NCI-H2227 treated with DMSO at 0.1 percent for 48 hours (cell line): ENCODE measurements at places on chromosomes 12 and 14.

- no peak for DNase-seq
Observed at GRCh38 chr14:36747411-36748184, 85.9 kb downstream of the PAX9 start.

GRCh38 chr14:104813286-104813685 lies 12.4 kb downstream of the ZBTB42 start:
- no peak for DNase-seq

GRCh38 chr12:6891646-6892001 lies 13.0 kb upstream of the LRRC23 start:
- no peak for DNase-seq

DNA sequence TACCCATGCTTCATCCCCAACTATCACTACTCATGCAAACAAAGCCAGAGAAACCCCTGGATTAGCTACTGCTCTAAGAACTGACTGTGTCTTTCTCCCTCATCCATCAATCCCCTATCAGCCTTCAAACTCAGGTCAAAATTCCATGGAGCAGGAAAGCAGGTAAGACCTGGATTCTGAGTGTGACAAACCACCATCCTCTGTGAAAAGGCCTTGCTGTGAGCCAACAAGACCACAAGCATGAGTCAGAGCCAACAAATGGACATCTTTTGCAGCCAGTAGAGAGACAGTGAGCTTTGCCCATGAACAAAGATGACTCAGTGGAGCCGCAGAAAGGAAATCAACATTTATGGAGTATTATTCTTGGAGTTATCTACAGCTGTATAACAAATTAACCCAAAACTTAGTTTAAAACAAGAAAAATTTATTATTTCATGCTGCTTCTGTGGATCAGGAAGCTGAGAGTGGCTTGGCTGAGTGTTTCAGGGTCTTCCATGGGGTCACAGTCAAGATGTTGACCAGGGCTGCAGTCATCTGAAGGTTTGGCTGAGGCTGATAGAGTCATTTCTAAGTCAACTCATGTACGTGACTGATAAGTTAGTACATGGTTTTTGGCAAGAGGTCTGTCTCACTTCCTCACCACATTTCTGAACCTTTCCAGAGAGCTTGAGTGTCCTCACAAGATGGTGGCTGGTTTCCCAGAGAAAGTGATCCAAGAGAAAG lies 61.1 kb downstream of the PITPNM2 start:
- DNase-seq = no peak

DNA sequence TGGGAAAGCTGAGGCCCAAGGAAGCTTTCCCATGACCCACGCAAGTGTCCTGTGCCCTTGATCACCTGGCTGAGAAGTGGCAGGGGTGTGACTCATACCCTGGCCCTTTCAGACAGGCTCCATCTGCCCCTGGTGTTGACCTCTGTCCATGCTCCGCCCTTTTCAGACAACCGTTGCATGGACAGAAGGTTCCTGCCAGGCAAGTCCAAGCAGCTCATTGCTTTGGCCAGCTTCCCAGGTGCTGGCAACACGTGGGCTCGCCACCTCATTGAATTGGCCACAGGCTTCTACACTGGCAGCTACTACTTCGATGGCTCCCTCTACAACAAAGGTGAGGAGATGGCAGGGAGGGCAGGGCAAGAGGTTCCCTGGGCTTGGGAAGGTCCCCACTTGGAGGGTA lies 103.5 kb downstream of the WSCD2 start:
- no peak for DNase-seq

DNA sequence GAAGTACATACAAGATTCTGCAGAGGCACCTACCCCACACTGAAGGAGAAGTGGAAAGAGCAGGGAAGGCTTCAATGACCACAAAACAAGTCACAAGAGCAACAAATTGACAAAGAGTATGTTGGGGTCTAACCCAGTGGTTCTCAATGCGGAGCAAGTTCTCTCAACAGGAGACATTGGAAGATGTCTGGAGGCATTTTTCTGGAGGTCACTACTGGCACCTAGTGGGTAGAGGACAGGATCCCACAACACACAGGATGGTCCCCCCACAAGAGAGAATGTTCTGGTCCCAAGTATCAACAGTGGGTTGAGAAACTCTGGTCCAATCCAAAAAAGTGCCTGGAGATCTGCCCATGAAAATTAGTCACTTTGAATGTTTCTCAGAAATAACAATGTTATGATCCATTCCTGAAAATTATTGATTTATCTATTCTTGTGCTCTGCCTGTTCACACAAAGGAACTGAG lies 3.4 kb downstream of the SSH1 start:
- no peak for DNase-seq

- no peak for DNase-seq
Observed at GRCh38 chr12:31018790-31019505, 54.7 kb upstream of the DDX11 start.

DNA sequence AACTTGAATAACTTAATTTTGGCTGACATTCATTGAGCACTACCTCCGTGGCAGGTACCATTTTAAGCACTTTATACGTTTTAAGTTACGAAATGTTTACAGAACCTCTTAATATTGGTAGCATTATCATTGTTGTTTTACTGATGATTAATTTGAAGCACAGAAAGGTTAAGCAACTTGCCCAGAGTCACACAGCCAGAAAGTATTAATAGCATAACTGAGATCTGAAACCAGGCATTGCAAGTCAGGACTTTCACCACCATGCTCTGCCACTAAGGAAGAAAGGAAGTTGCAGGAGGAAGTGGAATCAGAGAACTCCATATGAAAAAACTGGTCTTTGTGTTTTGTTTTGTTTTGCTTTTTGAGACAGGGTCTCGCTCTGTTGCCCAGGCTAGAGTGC lies 28.2 kb upstream of the BCAT1 start:
- no peak for DNase-seq

DNA sequence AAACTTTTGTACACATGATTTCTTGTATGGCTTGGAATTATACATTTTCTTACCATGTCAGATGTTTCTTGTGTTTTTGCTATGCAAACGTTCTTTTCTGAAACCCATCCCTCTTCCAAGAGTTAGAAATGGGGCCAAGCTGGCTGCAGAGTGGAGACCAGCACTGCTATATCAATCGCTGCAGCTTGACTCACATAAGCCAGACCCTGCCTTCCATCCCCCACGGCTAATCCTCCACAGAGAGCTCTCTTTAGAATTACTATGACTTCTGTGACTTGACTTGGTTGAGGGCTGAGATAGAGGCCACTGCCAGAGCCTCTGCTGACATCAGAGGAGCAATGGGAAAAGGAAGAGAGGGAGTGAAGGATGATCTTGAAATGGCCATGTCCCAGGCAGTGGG lies 147.9 kb downstream of the DACT1 start:
- no peak for DNase-seq

- no peak for DNase-seq
Observed at GRCh38 chr14:21033133-21033698, 1.4 kb downstream of the RNASE13 start.

DNA sequence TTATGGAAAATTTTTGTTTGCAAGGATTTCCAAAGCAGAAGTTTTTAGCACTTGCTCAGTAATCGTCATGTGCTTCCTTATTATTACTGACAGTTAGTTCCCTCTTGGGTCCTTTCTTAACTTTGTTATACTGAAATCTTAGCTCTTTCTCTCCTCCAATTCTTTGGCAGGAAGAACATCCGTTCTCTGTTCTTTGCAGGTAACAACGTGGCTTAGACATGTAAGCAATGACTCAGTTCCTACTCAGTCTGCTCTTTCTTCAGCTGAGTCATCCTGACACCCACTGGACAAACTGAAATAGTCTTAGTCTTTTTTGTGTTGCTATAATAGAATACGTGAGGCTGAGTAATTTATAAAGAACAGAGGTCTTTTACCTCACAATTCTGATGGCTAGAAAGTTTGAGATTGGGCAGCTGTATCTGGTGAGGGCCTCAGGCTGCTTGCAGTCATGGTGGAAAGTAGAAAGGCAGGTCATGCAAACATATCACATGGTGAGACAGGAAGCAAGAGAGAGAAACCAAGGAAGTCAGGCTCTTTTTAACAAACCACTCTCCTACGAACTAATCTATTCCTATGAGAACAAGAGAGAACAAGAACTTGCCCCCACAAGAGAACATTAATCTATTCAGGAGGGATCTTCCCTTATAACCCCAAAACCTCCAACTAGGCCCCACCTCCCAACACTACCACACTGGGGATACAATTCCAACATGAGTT lies 49.2 kb downstream of the TESPA1 start:
- DNase-seq = no peak

DNA sequence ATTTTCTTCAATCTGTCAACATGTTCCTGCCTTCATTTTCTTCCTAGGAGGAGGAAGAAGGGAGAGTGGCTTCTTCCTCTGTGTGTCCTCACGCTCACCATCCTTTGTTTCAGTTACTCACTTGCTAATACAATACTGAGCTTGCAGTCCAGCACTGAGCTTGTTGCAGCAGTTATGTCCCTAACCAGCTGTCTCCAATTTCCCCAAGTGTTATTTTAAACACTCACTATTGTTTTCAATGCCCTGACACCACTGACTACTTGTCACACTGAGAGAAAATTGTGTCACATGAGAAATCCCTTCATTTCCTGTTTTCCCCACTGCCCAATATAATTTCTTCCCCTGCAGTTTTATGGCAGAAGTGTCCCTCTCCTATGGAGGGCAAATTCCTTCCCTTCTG lies 53.4 kb downstream of the HSD17B6 start:
- no peak for DNase-seq

GRCh38 chr14:24316597-24316950 lies 5.3 kb downstream of the LTB4R start:
- no peak for DNase-seq

DNA sequence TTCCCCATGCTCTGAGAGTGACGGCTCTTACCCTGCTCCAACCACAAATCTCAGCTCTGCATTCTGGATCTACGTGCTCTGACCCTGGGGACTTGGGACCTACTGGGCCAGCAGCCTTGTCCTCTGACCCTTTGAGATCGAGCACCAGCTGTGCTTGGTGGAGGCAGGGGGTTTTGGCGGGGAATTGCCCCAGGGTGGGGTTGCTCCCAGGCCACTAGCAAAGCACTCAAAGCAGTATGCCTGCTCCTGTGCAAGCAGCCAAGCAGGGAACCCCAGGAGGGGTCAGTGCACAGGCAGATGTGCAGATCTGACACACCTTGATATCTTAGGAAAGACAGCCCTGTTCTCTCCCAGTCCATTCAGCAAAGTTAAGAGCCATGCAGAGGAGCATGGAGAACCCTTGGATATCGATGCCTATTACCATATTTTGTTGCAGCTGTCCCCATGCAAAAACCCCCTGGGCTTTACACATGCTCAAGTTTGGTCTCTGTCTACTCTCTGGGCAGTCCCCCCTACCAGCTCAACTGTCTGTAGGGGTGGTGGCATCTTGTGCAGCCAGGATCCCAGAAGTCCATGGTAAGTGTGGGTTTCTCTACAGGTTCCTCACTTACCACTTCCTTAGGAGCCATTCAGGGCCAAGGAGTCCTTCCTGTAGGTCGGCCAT lies 319.0 kb downstream of the TMTC2 start:
- DNase-seq = no peak

DNA sequence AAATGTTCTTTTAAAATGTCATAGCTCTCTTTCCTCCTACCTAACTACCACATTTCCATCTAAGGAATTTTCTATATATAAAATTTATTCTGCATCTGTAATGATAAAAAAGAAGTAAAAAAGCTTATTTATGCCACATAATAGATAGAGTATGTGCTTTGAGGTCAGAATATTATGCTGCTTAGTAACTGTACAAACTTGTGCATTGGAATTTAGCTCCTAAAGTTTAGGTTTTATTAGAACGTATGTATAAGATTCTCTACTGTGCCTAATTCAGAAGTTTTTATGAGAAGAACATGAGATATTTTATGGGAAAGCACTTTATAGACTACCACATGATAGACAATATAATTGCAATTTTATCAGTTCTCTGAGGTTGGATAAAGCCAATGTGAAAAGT lies 384.6 kb downstream of the SLC16A7 start:
- DNase-seq = no peak

DNA sequence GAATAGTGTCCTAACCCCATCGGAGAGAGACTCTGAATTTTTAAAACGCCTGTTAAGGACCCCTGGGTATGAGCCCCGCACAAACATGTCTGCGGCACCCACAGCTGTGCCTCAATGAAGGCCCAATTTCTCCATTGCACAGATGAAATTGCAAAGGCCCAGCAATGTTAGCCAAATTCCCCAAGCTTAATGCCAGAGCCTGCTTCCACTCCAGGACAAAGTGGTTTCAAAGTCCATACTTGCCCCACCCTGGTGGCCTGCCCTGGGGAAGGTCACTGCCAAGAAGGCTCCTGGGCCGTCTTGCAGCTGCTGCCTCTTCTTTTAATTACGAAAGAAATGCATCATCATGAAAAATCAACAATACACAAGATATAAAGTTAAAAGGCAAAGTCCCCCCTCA lies 1179.7 kb downstream of the VRK1 start:
- DNase-seq = no peak

DNA sequence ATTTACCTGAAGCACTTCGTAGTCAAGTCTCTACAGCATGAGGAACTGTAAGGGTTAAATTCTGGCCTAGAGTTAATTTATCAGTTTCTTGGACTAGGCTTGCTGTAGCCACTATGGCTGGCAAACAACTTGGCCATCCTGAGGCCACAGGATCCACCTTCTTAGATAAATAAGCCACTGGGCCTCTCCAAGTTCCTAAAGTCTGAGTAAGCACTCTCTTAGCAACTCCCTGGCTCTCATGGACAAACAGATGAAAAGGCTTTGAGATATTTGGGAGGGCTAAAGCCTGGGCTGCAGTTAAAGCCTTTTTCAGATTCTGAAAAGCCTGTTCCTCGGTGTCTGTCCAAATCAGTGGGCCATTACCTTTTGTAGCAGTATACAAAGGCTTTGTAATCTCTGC lies 675.0 kb downstream of the TMEM121 start:
- DNase-seq = no peak

GRCh38 chr12:124361996-124362395 lies 67.1 kb downstream of the RFLNA start:
- DNase-seq = no peak

GRCh38 chr12:99985631-99986030 lies 895 bp upstream of the ANKS1B start:
- DNase-seq = no peak

- no peak for DNase-seq
Observed at GRCh38 chr12:6093764-6094163, 30.7 kb downstream of the VWF start.

- peak; percentile 17 for DNase-seq
Observed at GRCh38 chr12:92034858-92035401, 110.7 kb downstream of the BTG1 start.
